ENCODE measurements at places on chromosomes 2 and 18.

DNA sequence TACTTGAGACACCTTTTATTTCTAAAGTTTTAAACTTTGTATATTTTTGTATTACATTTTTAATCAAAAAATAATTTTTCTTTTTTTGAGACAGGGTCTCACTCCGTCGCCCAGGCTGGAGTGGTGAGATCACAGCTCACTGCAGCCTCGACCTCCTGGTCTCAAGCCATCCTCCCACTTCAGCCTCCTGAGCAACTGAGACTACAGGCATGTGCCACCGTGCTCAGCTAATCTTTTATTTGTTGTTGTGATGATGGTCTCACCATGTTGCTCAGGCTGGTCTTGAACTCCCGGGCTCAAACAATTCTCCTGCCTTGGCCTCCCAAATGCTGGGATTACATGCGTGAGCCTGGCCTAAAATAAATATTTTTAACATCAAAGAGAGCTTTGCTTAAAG, 218.7 kb upstream of the SH3BP4 start:
- no peak for DNase-seq
- peaks cover 7% of the 10 kb centered on the region for H3K27me3 ChIP-seq
- 0 out of 2 replicates have a peak, but pooled peaks cover 4% of the 10 kb centered on the region for H3K36me3 ChIP-seq

DNA sequence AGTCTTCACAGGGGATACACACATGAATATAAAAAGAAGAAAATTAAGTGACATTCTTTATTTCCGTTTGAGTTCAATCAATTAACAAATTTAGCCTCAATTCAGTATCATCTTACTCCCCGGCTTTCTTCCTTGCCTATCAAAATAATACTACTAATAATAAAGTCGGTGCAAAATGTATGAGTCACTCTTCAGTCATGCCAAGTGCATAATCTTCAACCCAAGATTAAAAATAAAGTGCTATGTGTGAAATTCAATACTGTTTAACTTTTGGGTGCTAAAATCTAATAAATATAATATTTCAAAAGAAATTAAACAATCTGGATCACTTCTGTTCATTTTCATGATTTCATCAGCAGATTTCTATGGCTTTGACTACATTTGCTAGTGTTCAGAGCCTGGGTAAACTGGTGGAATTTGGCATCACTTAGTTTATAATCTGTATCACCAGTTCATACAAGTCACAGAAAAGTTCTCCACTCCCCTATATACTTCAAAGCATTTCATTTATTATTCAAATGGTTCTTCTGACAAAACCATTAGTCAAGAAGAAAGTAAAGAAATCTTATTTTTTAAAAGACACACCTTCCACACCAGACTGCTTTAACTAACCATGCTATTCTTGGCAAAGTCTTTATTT, 183.6 kb downstream of the THADA start:
- no peaks in the 10 kb centered on the region for H3K27me3 ChIP-seq
- peaks cover 32% of the 10 kb centered on the region for H3K4me1 ChIP-seq
- no peak for DNase-seq
- H3K27ac ChIP-seq: no peak overlapping the region

GRCh38 chr18:64207820-64208219, 58.9 kb upstream of the LINC00305 start:
- H3K36me3 ChIP-seq: no peaks in the 10 kb centered on the region
- H3K4me3 ChIP-seq: peak overlapping the region; percentile 48
- peaks cover 11% of the 10 kb centered on the region for H3K4me1 ChIP-seq
- H3K27me3 ChIP-seq: no peaks in the 10 kb centered on the region
- H3K27ac ChIP-seq: no peak overlapping the region

DNA sequence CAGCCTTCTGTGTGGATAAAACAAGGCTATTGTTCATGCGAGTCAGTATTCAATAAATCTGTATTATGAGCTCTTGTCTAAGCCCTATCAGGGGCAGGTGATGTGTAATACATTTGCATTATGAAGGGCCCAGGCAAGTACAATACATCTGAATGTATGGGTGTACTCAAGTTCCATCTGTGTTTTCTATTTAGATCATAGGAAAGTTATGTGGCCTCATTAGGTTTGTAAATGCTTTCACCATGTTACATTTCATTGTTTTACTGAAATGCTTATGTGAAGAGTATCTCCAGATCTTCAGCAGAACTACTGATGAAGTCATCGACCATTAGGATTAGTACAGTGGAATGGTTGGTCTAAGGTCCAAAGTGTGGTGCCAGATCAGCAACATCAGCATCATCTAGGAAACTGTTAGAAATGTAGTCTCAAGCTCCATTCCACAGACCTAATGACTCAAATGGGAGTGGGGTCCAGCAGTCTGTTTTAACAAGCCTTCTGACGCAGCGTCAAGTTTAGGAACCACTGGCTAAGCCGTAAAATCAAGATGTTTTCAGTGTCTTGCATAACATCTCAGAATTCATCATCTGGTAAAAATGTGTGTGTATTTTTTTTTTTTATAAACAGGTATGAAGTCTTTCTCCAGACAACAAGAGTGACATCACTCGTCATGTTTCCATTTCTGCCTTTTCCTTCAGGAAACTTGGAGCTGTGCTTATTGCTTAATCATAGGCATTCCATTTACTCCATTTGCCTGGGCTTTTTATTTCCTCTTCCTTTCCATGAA, 80.5 kb downstream of the LYPD6 start:
- peaks cover 67% of the 10 kb centered on the region for H3K4me1 ChIP-seq
- peaks cover 31% of the 10 kb centered on the region for H3K36me3 ChIP-seq
- peak; percentile 97 for DNase-seq

- no peak overlapping the region for H3K27ac ChIP-seq
- H3K4me1 ChIP-seq: peaks cover 28% of the 10 kb centered on the region
- no peaks in the 10 kb centered on the region for H3K36me3 ChIP-seq
- DNase-seq: no peak
- H3K27me3 ChIP-seq: no peaks in the 10 kb centered on the region
- no peak overlapping the region for H3K4me3 ChIP-seq
Measured at GRCh38 chr18:35463050-35463449, 34.7 kb downstream of the INO80C start.

GRCh38 chr2:74893332-74893731, 59.4 kb downstream of the HK2 start:
- H3K36me3 ChIP-seq: peaks cover 68% of the 10 kb centered on the region
- peaks cover 5% of the 10 kb centered on the region for H3K27me3 ChIP-seq
- H3K27ac ChIP-seq: peak overlapping the region; percentile 95
- H3K4me3 ChIP-seq: peak overlapping the region; percentile 76

DNA sequence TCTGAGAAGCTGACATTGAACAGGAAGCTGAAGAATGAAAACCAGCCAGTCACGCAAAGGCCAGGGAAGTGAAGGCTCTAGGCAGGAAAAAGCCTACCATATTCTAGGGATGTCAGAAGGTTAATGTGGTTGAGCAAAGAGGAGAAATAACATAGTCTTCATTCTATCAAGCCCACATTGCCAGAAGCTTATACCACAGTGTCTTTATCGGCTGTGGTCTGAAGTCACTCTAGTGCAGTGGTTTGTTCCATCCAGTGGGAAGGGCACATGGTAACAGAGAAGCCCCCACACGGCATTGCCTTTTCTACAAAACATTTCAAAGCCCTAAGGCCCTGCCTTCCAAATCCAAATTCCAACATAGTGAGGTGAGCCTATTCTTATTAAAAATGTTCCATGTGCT, 311.3 kb downstream of the TNS1 start:
- no peak overlapping the region for H3K27ac ChIP-seq
- H3K27me3 ChIP-seq: peaks cover 2% of the 10 kb centered on the region
- DNase-seq: no peak
- H3K4me3 ChIP-seq: no peak overlapping the region
- H3K4me1 ChIP-seq: peaks cover 45% of the 10 kb centered on the region

GRCh38 chr18:6120820-6121279, 225.5 kb upstream of the TMEM200C start:
- H3K27me3 ChIP-seq: no peaks in the 10 kb centered on the region
- H3K4me1 ChIP-seq: no peaks in the 10 kb centered on the region
- no peak overlapping the region for H3K27ac ChIP-seq
- DNase-seq: no peak
- H3K36me3 ChIP-seq: no peaks in the 10 kb centered on the region

- no peak for DNase-seq
- H3K36me3 ChIP-seq: no peaks in the 10 kb centered on the region
- no peak overlapping the region for H3K4me3 ChIP-seq
- no peak overlapping the region for H3K27ac ChIP-seq
- no peaks in the 10 kb centered on the region for H3K27me3 ChIP-seq
- no peaks in the 10 kb centered on the region for H3K4me1 ChIP-seq
Measured at GRCh38 chr2:63486861-63487290, 101.4 kb downstream of the WDPCP start.

GRCh38 chr2:54845514-54845913, 122.1 kb downstream of the EML6 start:
- H3K36me3 ChIP-seq: no peaks in the 10 kb centered on the region
- DNase-seq: no peak
- no peaks in the 10 kb centered on the region for H3K27me3 ChIP-seq
- H3K27ac ChIP-seq: no peak overlapping the region

DNA sequence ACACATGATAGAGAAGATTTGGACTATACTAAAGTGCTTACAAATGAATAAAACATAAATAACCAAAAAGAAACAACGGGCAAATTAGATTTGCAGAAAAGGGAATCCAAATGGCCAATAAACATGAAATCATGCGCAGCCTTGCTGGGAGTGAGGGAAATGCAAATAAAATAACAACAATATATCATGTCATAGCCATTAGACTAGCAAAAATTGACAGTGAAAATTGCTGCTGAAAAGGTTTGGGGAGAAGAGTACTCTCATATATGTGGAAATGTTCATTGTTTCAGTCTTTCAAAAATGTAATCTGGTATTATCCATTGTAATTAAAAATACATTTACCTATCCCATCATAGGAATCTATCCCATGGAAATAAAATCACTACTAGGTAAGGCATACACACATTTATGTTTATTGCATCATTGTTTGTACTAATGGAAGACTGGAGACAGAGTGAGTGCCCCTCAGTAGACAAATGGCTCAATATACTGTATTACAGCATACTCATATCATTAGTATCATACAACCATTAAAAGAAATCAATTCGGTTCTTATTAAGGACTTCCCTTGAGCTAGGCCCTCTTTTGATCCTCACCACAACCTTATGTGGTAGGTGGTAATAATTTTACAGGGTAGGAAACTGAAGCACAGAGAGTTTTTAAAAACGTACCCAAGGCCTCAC, 94.1 kb upstream of the MSTN start:
- H3K4me3 ChIP-seq: no peak overlapping the region
- H3K27ac ChIP-seq: no peak overlapping the region
- no peaks in the 10 kb centered on the region for H3K27me3 ChIP-seq
- no peaks in the 10 kb centered on the region for H3K36me3 ChIP-seq

DNA sequence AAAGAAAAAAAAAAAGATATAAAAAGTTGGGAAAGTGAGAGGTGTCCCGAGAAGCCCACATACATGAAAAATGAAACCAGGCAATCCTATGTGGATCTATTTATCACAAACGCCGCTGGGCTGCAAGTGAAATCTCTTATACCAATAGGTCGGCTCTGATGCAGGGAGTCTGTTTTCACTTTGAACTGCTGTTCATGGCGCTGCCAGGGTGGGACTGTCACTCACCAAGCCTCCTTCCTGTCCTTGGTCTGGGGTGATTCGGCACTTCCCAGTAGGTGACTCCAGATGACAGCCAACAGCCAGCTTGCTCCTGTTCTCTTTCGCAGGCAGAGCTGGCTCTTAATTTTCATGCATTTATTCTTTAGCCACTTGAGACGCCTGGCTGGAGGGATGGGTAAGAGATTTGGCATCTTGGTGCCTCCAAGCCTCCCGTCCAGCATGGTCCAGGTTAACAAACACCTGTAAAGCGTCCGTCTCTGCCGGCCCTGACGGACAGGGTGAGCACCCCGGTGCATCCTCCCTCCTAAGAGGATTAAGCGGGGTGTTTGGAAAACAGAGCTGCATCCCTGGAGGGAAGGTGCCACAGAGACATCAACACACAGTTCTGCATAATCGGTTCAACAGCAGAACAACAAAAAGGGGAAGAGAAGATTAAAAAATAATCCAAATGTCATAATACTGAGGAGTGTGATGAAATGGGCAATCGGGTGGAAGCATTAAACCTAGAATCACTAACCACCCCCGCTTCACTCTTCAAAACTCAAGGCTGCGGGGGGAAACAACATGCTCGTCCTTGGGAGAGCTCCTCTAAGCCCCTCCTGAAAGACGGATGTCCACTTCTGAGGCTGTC, 58.7 kb downstream of the STEAP3 start:
- no peak overlapping the region for H3K4me3 ChIP-seq
- no peaks in the 10 kb centered on the region for H3K36me3 ChIP-seq
- peaks cover 2% of the 10 kb centered on the region for H3K27me3 ChIP-seq
- H3K27ac ChIP-seq: no peak overlapping the region

DNA sequence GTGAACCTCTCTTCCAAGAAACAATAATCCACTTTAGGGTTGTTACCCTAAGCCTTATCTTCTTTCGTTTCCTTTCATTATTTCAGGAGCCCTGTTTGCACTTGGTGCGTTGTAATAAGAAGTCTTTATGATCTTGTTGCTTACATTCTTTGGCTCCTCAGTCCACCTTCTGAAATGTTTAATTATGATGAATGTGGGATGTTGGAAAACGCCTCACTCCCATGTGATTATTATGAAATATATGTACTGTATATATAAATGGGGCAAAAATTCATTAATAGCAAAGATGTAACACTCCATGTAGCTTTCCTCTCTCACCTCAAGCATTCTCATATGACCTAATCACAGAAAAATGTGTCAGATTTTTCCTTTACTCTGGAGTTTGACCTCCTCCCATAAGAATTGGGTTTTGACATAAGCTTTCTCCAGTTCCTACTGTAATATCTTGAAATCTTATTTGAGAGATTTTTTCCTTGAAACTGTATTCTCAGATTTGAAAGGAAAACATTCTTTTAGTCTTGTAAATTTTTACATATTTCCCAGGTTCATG, 397.2 kb upstream of the FANCL start:
- H3K36me3 ChIP-seq: no peaks in the 10 kb centered on the region
- no peak overlapping the region for H3K4me3 ChIP-seq
- H3K27ac ChIP-seq: no peak overlapping the region
- no peak for DNase-seq
- no peaks in the 10 kb centered on the region for H3K4me1 ChIP-seq

DNA sequence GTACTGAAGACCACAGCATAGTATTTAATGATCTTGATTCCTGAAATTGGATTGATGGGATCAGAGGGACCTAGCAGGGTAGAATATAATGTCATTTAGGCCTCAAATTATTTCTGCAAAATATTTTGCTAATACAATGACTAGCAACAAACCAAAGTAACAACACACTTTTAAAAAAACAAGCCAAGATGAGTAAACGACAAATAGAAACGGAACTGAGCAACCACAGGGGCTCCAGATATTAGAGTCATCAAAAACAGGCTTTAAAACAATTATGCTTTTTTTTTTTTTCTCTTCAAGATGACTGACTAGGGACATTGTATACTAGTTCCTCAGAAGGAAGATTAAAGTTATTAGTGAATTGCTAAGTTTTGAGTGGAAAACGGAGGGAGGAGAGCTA, 447.1 kb upstream of the MMADHC start:
- no peaks in the 10 kb centered on the region for H3K27me3 ChIP-seq
- peaks cover 6% of the 10 kb centered on the region for H3K4me1 ChIP-seq
- H3K27ac ChIP-seq: no peak overlapping the region
- H3K36me3 ChIP-seq: no peaks in the 10 kb centered on the region
- no peak overlapping the region for H3K4me3 ChIP-seq
- no peak for DNase-seq

- peaks cover 7% of the 10 kb centered on the region for H3K4me1 ChIP-seq
- no peak overlapping the region for H3K4me3 ChIP-seq
- peaks cover 10% of the 10 kb centered on the region for H3K27me3 ChIP-seq
- DNase-seq: no peak
- no peaks in the 10 kb centered on the region for H3K36me3 ChIP-seq
- H3K27ac ChIP-seq: no peak overlapping the region
Measured at GRCh38 chr2:109399066-109399465, 214.7 kb downstream of the SEPTIN10 start.

- no peaks in the 10 kb centered on the region for H3K36me3 ChIP-seq
- DNase-seq: no peak
- no peaks in the 10 kb centered on the region for H3K4me1 ChIP-seq
- peak overlapping the region; percentile 39 for H3K4me3 ChIP-seq
- peaks cover 31% of the 10 kb centered on the region for H3K27me3 ChIP-seq
- H3K27ac ChIP-seq: no peak overlapping the region
Measured at GRCh38 chr2:38077431-38077769, 1.4 kb upstream of the CYP1B1 start.

All from HFFc6 (cell line).